ENCODE measurements at places on chromosomes 5 and 9.

DNA sequence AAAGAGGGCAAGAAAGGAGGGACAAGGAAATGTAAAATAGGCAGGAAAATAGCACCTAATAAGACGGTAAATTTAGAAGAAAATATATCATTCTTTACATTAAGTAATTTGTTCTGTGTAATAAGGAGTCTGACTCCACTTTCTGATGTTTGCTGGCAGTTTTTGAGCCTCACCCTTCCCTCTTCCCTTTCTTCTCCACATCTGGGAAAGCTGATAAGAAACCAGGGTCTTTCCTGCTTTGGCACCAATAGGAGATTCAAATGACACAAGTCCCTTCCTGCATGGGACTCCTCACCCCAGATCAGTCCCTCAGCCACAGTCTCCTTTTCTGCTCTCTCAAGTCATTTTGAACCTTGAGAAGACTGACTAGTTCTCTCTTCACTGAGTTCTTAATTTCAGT lies 31.2 kb upstream of the LECT2 start:
- DNase-seq, result no peak

GRCh38 chr5:98975223-98975622 lies 46.4 kb upstream of the CHD1 start:
- DNase-seq, result no peak

- no peak for DNase-seq
These were observed 1051.3 kb upstream of the DMAC1 start for GRCh38 chr9:8850914-8851313.

DNA sequence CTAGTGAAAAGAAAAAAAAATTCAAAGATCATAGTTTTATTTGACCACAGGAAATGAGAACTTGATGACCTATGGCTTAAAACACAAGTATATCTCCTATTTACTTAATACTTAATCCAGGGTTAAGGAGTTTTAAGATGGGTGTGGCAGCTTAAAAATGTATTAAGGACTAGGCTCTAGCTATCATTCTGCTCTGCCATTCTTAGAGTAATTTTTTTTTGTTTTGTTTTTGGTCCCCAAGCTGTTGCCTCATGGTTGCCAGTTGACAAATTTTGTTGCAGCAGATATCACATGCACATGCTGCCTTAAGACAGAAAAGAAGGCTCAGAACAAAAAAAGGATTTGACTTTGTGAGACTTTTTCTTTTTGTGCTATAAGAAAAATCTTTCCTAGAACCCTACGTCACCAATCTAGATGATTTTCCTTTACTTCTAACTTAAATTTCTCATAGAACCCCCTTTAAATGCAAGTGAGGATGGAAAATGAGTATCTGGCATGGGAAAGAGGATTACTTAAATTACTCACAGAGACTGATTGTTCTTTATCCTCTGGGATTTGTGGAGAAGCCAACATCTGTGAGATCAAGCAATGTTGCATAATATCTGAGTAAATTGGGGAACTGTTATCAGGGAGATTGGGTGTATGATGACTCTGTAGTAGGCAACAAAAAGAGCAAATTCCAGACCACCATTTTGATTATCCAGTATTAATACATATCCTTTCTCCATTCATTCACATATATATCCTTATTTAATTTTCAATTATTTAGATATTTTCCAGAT lies 364.7 kb upstream of the CD180 start:
- DNase-seq, result no peak

DNA sequence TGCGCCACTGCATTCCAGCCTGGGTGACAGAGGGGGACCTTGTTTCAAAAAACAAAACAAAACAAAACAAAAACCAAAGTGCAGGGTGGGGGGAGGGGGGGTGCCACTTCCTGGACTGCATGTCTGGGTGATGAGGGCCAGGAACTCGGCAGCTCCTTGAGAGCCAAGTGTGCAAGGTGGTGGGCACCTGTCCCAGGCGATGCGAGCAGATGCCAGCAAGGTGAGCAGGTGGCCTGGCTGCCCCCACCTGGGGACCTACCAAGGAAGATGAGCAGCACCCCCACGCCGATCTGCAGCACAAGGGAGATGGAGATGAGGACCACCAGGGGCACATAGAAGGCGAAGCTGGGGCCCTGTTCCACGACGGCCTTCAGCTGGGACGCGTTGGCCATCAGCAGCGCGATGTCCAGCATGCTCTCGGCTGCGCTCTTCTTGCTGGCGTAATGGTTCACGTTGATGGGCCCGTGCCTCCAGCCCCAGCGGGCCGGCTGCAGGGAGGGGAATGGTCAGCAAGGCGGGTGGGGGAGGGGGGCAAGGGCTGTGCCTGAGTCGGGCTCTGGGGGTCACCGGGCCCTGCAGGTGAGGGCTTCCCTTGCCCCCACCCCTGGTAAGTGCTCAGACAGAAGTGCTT lies 7.8 kb downstream of the NINJ1 start:
- no peak for DNase-seq

- DNase-seq, result no peak
These were observed 59.8 kb downstream of the IRF1 start for GRCh38 chr5:132430746-132431145.

- DNase-seq, result no peak
These were observed 294.6 kb upstream of the SLC24A2 start for GRCh38 chr9:20083390-20083789.

- DNase-seq, result no peak
These were observed 138.6 kb downstream of the ENTREP1 start for GRCh38 chr9:69463497-69464068.

DNA sequence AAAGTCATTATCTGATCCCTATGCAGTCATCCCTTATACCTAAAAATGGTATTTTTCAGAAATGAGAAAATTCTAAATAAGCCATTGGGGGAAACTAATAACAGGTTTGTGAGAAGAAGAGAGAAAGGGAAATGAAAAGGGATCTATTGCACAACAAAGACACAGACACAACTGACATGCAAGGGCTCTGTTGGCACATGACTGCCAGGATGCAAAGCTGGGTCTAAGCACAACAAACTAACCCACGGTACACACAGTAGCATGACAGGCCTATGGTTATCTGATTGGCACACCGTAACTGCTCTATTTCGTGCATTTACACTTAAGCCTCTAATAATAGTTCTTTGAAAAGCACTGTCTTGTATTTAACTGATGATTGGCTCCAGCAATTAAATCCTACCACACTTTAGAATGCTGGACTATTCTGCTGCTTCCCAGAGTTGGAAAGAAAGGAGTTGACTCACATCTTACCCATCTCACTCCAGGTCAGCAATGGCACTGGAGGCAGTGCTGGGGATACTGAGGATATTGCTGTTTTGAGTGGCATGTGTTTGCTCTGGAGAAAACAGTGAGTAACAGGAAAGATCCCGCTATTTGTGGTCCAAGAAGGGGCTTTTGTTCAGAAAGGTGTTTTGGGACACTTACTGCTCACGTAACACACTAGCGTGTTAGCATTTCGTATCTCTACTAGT lies 328.3 kb downstream of the GLIS3 start:
- no peak for DNase-seq

GRCh38 chr9:137041124-137041523 lies 4.9 kb downstream of the NPDC1 start:
- no peak for DNase-seq

DNA sequence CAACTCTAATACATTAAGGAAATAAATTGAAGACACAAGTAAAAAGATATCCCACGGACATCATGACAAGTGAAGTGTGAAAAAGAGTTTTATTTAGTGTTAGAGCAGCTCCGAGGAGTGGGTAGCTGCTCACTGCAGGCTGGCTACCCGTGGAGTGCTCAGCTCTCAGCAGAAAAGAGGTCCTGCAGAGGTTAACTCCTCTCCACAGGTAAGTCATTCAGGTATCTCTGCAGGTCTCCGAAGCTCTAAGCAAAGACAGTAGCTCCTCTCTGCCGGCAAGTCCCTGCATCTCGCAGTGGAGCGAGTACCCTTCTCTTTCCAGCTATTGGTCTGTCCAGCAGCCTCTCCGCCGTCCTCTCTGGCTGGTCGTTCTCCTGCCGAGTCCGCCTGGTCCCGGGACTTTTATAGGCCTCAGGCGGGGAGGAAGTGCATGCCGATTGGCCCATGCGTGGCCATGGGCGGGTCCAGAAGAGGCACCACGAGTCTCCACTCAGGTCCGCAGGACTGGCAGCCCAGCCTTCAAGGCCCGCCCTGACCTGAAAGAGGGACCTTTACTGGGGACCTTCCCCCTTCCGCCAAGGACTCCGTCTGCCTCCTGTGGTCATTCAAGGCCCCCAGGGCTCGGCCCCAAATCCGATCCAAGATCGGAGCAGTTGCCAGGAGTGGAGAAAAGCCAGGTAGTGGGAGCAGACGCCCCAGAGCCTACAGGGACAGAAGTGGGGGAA lies 29.9 kb downstream of the BTNL9 start:
- DNase-seq, result no peak

DNA sequence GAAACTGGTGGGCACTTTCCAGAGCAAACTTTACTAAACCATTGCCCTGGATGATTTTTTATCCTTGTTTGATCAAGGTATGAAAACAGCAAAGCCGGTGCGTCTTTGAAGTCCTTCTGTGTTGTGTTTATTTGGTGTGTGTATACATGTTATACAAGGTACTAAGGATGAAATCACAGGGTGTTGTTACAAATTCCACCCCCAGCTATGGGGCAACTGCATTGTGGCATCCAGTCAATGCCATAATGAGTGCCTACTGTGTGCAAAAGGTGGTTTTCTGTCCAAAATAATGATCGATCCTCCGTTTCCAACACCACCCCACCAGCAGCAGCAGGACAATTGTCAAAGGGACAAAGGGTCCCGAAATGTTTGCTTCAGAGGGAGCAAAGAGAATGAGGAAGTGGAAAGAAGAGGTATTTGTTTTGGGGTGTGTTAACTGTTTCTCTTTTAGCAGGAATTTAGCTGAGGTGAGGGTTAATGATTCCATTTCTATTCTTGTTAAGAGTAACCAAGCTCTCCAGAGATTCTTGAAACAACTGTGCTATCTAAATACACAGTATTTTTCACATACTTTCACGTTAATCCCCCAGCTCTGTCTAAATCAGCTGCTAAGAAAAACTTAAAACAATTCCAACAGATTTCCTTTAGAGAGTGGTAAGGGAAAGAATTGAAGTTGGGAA lies 568.7 kb upstream of the KLF4 start:
- no peak for DNase-seq

DNA sequence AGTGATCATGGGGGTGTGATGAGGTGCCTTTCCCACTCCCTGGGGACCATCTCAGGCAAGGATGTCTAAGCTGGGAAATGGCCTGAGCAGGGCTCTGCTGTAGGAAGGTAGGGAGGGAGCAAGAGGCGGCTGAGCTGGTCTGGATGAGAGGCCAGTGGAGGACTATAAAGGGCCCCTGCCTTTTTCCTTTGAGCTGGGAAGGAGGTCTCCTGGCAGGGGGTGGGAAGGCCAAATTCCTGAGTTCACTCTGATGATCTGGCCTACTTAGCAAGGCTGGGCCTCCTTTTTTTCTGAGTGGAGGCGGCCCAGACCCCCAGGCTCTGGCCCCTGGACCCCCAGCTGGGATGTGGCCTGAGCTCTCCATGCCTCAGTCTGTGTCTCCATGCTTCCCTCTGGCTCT lies 14.3 kb upstream of the PITX1 start:
- DNase-seq, result no peak

DNA sequence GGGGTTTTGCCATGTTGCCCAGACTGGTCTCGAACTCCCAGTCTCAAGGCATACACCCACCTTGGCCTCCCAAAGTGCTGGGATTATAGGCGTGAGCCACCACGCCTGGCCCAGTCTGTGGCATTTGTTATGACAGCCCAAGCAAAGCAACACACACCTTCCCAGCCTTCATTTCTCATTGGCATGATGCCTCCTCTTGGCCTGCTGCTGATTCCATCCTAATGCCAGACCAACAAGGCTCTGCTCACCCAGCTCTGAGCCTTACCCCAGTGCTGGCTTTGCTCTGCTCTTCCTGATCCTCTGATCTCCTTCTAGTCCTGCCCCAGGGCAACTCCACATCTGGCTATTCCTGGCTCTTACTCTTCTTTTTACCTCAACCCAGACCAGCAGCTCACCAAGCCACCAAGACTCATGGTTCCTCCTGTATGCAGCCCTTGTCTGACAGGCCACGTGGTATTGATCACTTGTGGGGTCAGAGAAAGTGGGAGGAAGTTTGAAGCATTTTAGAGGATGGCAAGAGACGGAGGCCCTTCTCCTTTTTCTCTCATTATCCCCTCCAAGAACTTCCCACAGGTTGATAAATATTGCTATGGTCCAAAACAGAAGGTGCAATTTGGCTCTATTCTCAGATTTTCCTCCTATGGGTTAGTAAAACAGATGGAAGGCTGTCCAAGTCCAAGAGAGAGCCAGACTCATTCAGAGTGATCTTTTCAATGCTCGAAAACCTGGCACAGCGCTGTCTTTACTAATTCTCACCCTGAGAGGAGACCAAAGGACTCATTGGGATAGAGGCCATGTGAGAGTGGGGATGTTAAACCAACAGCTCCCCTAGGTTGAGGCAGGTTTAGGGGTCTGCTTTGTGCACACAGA lies 958 bp downstream of the CD180 start:
- DNase-seq, result no peak

DNA sequence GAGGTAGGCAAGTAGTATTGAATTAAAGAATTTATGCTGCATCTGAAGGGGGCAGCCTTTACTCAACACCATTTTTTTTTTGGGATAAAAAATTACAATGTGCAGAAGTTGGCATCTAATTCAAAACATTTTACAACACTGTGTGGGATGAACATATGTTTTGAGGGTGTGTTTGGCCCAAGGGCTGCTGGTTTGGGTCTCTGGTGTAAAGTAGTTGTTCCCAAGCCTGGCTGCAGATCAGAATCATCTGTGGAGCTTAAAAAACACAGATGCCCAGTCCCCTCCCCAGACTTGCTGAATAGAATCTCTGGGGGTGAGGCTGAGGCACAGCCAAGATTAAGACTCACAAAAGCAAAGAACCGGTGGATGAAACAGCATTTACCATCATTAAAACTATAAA lies 33.0 kb upstream of the PDZD2 start:
- DNase-seq, result no peak

GRCh38 chr9:119998614-119999013 lies 581.4 kb downstream of the CDK5RAP2 start:
- no peak for DNase-seq

DNA sequence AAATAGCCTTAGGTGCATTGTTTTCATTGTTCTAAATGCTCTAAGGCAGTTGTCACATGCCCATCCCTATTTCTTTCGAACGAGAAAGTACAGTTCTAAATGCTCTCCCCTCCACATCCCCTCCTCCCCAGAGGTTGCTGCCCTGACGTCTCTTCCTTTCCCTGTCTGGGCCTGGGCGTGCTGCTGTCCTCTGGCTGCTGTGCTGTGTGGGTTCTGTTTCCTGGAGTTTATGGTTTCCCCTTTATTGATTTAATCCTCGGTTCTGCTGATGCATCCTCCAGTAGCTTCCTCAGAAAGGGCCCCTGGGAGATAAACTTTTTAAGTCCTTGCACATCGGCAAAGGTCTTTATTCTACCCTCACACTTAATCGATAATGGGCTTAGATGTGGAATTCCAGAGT lies 48.8 kb downstream of the MVB12B start:
- DNase-seq, result peak; percentile 78

GRCh38 chr5:143972068-143972467 lies 160.1 kb downstream of the HMHB1 start:
- DNase-seq, result no peak

GRCh38 chr9:129052592-129052991 lies 16.2 kb downstream of the MIGA2 start:
- no peak for DNase-seq

DNA sequence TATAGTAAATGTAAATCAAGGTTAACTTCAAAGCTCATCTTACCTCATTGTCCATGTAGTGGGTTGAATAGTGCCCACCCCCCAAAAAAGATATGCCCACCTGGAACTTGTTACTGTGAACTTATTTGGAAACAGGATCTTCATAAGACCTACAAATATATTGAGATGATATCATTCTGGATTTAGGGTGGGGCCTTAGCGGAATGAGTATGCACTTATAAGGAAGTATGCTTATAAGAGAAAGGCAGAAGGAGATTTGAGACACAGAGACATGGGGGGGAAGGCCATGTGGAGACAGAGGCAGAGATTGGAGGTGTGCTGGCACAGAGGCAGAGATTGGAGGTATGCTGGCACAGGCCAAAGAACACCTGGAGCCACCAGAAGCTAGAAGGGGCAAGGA lies 2.6 kb upstream of the PRRC1 start:
- no peak for DNase-seq

All from common myeloid progenitor, CD34-positive (primary cell).